Stimulated activated naive CD4-positive, alpha-beta T cell treated with Interleukin-2 at 50 U/mL for 16 hours (primary cell): ENCODE measurements at places on chromosomes 1 and 21.

DNA sequence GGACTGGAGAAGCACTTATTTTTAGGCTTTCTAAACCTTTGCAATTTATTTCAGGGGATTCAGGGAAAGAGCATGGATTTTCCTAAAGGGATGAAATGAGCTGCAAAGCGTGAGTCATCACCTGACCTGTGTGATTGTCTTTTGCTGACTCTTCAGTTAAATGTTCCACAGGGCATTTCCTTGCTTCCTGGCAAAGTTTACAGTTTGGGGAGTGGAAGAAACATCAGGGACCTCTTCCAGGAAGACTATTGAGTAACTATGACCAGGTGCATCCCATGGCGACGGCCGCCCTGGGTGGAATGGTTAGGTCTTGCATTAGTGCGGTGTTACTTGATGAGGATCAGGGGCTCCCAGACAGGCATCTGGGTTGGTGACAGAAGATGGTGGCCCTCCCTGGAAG is 79.5 kb upstream of the SIPA1L2 start:
- no peak for DNase-seq

- DNase-seq, result no peak
Measured at GRCh38 chr1:41495210-41495948, 10.9 kb upstream of the EDN2 start.

DNA sequence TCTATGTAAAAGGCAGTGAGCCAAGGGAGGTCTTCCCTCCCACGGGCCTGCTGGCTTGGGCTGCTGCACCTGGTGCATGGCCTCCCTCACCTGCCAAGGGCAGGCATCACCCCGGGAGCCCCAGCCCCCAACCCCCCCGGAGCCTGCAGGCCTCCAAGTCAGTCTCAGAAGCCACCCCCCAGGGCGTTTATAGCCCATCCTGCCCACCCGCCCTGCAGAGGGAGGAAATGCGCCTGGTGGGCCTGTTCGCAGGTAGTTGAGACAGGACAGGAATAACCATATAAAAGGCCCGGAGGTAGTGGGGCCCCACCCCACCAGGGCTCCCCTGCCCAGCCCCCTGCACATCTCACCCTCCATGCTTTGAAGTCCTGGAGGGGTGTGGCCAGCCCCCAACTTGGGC is 18.2 kb upstream of the ARF1 start:
- DNase-seq, result no peak

DNA sequence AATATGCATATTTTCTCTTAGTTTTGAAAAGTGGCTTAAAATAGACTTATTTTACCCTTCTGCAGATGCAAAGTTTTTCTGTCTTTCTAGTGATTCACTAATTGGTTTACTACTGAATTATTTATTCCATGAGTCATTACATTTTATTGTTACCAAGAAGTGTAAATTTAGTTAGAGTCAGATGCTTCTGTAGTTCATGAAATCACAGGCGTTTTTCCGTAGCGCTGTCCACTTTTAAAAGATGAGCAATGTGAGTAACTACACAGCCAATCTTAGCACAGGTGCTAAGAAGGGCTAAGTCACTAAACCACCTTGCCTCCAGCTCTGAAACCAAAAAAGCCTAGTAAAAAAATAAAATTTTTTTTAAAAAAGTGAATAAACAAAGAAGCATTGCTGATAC is 24.7 kb downstream of the RGS13 start:
- DNase-seq, result no peak

- DNase-seq, result no peak
Measured at GRCh38 chr1:28301368-28302174, 27.3 kb upstream of the MED18 start.

- DNase-seq, result no peak
Measured at GRCh38 chr1:52400131-52400530, 4.1 kb downstream of the ORC1 start.

DNA sequence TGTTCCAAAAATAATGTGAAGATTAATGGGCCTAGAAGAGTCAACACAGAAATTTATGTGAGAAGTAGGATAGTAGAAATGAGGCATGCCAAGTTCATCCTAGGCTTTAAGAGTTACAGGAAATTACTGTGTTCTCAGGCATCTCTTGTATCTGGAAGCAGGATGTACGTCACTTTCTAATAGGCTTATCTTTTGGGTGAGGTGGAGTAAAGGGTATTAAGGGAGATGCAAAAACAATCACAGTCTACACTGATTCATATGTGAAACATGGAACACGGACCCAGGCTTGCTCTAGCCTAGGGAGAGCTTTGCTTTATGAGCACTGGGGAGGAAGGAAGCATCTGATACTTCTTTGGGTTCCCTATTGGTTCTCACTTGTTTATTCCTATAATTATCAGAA is 84.5 kb upstream of the RGS4 start:
- DNase-seq, result no peak

DNA sequence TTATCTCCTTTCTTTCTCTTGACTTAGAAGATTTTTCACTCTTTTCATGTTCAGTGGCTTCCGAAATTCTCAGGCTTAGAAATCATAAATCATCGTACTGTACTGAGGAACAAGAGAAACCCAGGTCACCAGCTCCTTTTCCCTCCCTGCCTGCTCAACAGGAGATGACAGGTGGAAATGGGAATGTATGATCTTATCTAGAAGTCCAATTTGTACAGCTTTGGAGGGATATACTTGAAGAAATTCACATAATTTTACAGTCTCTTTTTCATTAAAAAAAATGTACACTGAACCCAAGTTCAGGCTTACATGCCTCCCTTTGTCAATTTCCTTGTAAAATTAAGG is 11.7 kb downstream of the EVA1C start:
- no peak for DNase-seq

- no peak for DNase-seq
Measured at GRCh38 chr1:110736900-110737605, 62.3 kb upstream of the KCNA3 start.

- no peak for DNase-seq
Measured at GRCh38 chr1:232810856-232811255, 5.6 kb downstream of the MAP10 start.

GRCh38 chr1:204967451-204967850 is 75.6 kb upstream of the CNTN2 start:
- DNase-seq, result no peak

DNA sequence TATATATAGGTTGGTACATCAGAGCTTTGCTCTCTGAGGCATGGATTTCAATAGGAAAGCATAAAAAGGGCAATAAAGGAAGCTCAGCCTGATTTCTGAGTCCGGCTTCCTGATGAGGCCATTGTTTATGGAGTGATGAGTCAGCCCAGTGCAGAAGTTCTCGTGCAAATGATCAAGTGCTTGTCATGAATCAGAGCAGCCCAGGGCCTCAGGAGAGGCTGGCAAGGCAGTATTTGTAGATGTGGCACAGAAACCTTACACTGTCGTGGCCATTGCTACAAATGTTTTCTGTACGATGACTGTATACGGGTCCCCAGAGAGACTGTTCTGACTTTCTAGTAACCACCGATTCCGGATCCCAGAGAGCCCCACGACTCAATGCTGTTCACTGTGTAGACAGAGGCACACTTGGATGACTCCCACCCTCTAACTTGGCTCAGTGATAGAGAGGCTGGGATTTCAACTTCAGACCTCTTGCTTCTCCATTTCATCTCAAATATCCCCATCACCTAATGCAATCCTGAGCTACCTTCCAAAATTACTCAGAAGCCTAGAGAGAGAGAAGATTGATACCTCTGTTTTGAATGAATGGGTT is 26.8 kb downstream of the UMODL1 start:
- no peak for DNase-seq

- DNase-seq, result no peak
Measured at GRCh38 chr1:43482215-43482614, 28.5 kb upstream of the HYI start.

DNA sequence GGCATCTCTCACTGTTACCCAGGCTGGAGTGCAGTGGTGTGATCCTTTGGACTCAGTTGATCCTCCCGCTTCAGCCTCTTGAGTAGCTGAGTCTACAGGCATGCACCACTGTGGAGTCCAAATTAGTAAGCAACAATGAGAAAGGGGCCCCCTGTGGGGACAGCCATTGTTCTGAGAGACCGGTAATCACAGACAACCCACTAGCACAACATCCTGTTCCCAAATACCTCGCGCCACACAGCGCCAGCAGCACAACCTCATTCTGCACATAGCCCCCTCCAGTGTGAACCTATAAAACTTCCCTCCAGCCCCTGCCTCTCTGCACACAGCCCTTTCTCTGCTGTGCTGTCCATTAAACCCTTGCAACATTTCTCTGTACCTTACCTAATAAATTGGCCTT is 226.4 kb downstream of the DYRK1A start:
- DNase-seq, result no peak

- DNase-seq, result no peak
Measured at GRCh38 chr1:220338759-220339158, 66.5 kb upstream of the RAB3GAP2 start.

- DNase-seq, result no peak
Measured at GRCh38 chr1:221437171-221437570, 304.7 kb downstream of the DUSP10 start.

GRCh38 chr21:37008724-37009123 is 2.2 kb downstream of the RIPPLY3 start:
- no peak for DNase-seq

- DNase-seq, result no peak
Measured at GRCh38 chr1:212234431-212235395, 50.5 kb upstream of the PPP2R5A start.

- DNase-seq, result no peak
Measured at GRCh38 chr21:41594268-41594667, 86.3 kb upstream of the TMPRSS2 start.

GRCh38 chr1:150696590-150696989 is 364 bp downstream of the GOLPH3L start:
- DNase-seq, result no peak

- no peak for DNase-seq
Measured at GRCh38 chr1:203662360-203662759, 35.7 kb downstream of the ATP2B4 start.

- DNase-seq, result no peak
Measured at GRCh38 chr1:162661336-162661735, 29.1 kb downstream of the DDR2 start.

- no peak for DNase-seq
Measured at GRCh38 chr1:182301467-182302198, 90.0 kb downstream of the GLUL start.

DNA sequence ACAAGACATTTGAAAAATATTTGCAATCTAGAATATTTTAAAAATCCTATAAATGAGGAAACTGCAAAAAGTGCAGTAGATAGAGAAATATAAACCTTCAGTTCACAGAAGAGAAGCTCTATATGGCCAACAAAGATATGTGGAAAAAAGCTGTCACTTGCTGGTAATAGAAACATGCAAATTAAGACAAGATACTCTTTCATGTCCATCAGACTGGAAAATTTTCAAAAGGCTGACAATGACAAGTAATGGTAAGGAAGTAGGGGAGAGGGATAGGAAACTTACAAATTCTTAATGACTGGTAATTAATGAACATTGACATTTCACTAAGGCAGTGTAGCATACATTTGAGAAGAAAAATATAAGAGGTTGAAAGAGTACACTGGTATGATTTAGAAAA is 147.9 kb downstream of the MRPL39 start:
- no peak for DNase-seq
